ENCODE measurements at places on chromosomes 2 and 18.

GRCh38 chr2:105578166-105578565, 166.5 kb upstream of the NCK2 start:
- no peak for DNase-seq

DNA sequence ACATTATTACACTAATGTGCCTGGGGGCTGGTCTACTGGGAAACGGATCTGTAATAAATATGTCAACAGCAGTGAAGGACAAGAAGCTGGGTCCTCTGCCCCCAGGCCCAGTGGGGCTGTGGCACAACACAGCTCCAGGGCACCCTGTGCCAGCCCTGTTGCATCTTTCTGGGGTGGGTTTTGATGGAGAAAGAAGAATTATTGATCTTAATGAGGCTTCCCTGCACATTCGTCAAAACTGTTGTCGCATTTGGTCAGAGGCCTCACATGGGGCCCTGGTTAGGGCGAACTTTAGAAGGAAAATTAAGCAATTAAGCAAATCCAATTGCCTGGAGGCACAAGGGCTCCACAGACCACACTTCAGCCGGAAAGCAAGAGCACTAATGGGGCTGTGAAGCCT, 30.0 kb upstream of the TWIST2 start:
- no peak for DNase-seq

- no peak for DNase-seq
Measured at GRCh38 chr2:54553775-54554174, 97.6 kb downstream of the SPTBN1 start.

DNA sequence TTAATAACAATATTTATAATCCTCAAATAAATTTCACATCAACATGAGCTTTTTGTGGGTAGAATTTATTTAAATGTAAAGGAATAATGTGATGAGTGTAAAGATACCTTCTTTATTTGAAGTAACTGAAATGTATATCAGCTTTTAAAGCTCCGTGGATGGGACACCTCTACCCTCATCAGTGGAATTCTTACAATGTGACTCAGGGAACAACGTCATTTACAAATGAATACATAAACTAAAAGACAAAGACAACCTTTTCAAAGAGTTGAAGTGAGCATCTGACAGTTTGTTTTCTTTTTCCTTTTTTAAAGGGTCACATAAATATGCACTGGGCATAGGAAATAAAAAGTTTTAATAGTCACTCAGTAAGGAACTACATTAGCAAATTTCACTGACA, 1127.0 kb upstream of the CRIM1 start:
- DNase-seq, result no peak

- DNase-seq, result no peak
Measured at GRCh38 chr2:223513771-223514455, 88.2 kb downstream of the SCG2 start.

- DNase-seq, result no peak
Measured at GRCh38 chr2:28350791-28351285, 41.8 kb upstream of the FOSL2 start.

DNA sequence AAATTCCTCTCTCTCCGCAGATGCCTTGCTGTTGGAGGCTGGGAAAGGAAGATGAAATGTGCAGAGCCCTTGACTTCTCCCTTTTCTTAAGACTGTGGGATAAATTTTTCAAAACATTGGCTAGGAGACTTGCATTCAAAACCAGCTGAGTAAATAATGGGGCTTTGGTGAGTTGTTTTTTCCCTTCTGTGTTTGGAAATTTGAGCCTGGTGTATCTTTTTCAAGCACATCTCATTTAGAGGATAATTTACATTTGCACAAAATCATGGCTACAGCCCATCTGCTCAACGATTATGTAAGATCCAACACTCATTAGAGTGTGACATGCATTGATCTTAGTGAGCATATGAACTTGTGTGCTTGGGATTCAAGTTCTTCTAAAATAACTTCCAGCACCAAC, 112.1 kb upstream of the ATP8B1 start:
- no peak for DNase-seq

- DNase-seq, result no peak
Measured at GRCh38 chr2:85409845-85410583, at the start of gene CAPG. Gene CAPG (minus strand): TSS chr2:85410366. CDS start chr2:85402145, 8,221 bp downstream.

GRCh38 chr2:218722419-218722818, 11.8 kb downstream of the TTLL4 start:
- no peak for DNase-seq

DNA sequence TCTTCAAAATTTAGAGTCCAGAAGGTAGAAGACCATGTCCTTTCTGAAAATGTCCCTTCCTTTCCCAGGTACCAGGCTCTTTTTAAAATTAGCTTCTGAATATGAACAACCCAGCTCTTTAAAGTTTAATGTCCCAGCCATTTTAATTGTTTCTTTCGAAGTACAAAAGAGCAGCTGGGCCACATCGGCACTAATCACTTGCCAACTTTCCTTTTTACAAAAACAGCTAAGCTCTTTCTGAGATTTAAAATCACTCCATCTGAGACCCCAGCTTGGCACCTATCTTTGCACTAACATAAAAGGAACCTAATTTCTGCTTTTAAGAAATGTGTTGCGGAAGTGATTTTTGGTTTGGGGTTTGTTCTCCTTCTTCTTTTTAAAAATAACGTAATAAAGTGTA, 2.6 kb downstream of the BOD1L2 start:
- no peak for DNase-seq
